ENCODE measurements at places on chromosomes 13 and 19. TPM values are rescaled to one million over a fixed set of nuclear protein-coding genes. Genes with fewer than 3 reads are reported as not detected.
A peak's percentile ranks its signal among the peaks of the same experiment; 100 is the strongest.

DNA sequence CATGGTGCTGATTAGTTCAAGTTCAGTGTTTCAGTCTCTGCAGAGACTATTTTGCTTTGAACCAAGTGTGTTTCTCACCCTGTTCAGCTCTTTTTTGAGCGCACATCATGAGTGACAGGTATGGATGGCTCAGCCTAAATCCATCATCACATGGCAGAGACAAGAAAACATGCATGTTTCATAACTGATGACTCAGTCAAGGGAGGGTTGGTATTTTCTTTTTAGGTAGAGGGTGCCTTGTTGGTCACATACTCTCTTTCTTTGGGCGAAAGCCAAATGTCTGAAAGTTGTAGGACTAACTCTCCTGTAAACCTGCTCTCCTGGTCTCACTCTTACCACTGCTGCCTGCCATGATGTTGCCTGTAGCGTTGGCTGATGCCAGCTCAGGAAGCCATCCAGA is 48.1 kb upstream of the RAP2A start:
- H3K27me3 ChIP-seq = no peaks in the 10 kb centered on the region
- H3K27ac ChIP-seq = no peak overlapping the region
- no peaks in the 10 kb centered on the region for H3K4me1 ChIP-seq
- H3K36me3 ChIP-seq = peaks cover 23% of the 10 kb centered on the region

- no peak overlapping the region for H3K4me3 ChIP-seq
- no peaks in the 10 kb centered on the region for H3K27me3 ChIP-seq
- DNase-seq = no peak
- H3K36me3 ChIP-seq = peaks cover 26% of the 10 kb centered on the region
These were observed 7.8 kb downstream of the FIZ1 start for GRCh38 chr19:55591555-55591954.

GRCh38 chr19:824885-825284 is 2.8 kb upstream of the AZU1 start:
- no peak overlapping the region for H3K4me3 ChIP-seq
- H3K27me3 ChIP-seq = no peaks in the 10 kb centered on the region
- peaks cover 2% of the 10 kb centered on the region for H3K4me1 ChIP-seq
- no peak for DNase-seq
- no peaks in the 10 kb centered on the region for H3K36me3 ChIP-seq

The ZNF574 gene
- 19.3 TPM for total RNA-seq

GRCh38 chr13:39655041-39655568 is 357 bp upstream of the COG6 start:
- peaks cover 7% of the 10 kb centered on the region for H3K4me1 ChIP-seq
- H3K27me3 ChIP-seq = no peaks in the 10 kb centered on the region
- no peak for DNase-seq
- H3K4me3 ChIP-seq = peak overlapping the region; percentile 99
- no peaks in the 10 kb centered on the region for H3K36me3 ChIP-seq

GRCh38 chr19:37979547-37980082 is 72.6 kb downstream of the SIPA1L3 start:
- DNase-seq = no peak
- H3K4me3 ChIP-seq = no peak overlapping the region
- H3K27me3 ChIP-seq = no peaks in the 10 kb centered on the region
- peak overlapping the region; percentile 54 for H3K27ac ChIP-seq
- H3K36me3 ChIP-seq = peaks cover 4% of the 10 kb centered on the region

- H3K36me3 ChIP-seq = peaks cover 2% of the 10 kb centered on the region
- no peak overlapping the region for H3K27ac ChIP-seq
- DNase-seq = no peak
- no peak overlapping the region for H3K4me3 ChIP-seq
- no peaks in the 10 kb centered on the region for H3K27me3 ChIP-seq
- H3K4me1 ChIP-seq = peaks cover 8% of the 10 kb centered on the region
These were observed 5.9 kb downstream of the LAMP1 start for GRCh38 chr13:113302986-113303385.

- peaks cover 20% of the 10 kb centered on the region for H3K36me3 ChIP-seq
- no peak overlapping the region for H3K4me3 ChIP-seq
- no peak for DNase-seq
- H3K4me1 ChIP-seq = peaks cover 3% of the 10 kb centered on the region
- peaks cover 6% of the 10 kb centered on the region for H3K27me3 ChIP-seq
These were observed 18.9 kb downstream of the RCBTB1 start for GRCh38 chr13:49566461-49566860.

DNA sequence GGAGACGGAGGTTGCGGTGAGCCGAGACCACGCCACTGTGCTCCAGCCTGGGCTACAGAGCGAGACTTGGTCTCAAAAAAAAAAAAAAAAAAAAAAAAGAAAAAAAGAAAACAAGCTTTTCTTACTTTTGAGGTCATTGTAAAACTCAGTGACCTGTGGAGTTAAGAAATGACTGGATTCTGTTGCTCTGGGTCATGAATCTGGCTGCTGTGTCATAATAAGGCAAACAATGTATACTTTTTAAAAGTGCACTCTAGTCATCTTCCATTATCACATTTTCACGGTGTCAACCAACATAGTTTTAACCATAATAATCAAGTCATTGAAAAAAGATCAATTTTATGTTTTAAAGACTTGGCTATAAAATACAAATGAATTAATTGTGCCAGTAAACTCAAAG is 1186.6 kb downstream of the DIAPH3 start:
- H3K27me3 ChIP-seq = no peaks in the 10 kb centered on the region
- H3K27ac ChIP-seq = no peak overlapping the region
- H3K36me3 ChIP-seq = no peaks in the 10 kb centered on the region
- no peak for DNase-seq
- no peak overlapping the region for H3K4me3 ChIP-seq
- peaks cover 3% of the 10 kb centered on the region for H3K4me1 ChIP-seq

- no peak overlapping the region for H3K4me3 ChIP-seq
- no peak overlapping the region for H3K27ac ChIP-seq
- H3K4me1 ChIP-seq = peaks cover 9% of the 10 kb centered on the region
- no peaks in the 10 kb centered on the region for H3K27me3 ChIP-seq
These were observed 449.7 kb downstream of the IRS2 start for GRCh38 chr13:109336730-109337129.

DNA sequence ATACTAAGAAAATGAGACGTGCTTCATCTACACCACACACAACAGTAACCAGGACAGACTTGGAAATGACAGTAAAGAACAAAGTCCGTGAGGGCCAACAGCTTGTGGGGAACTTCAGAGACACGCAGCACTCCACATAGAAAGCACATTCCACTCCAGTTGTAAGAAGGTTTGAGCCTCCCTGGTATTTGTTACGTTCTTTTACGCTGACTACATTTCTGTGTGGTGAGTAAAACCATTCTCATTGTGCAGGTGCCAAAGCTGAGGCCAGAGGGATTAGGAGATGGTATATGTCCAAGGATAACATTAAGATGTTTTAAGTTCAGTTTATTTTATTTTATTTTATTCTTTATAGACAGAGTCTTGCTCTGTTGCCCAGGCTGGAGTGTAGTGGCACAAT is 1189.9 kb downstream of the UQCRFS1 start:
- DNase-seq = no peak
- no peaks in the 10 kb centered on the region for H3K36me3 ChIP-seq
- H3K27ac ChIP-seq = no peak overlapping the region
- H3K27me3 ChIP-seq = peaks cover 38% of the 10 kb centered on the region

The GJB2 gene
- total RNA-seq = 2.4 TPM

DNA sequence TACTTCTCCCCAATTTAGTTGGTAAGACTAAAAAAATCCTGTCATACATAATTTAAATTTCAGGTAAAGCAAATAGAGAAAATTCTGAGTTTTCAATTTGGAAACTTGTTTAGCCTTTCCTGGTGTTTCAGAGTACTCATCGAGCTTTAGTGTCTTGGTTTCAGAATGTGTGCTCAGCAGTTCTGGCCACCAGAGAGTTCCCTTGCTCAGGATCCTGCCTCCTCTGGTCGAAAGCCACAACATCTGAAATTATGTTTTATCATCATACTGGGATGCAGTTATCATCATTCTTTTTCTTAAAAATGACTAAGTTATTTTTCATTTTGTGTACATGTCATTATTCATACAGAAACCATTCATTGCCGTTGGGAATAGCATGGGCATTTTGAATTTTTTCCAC is 263.2 kb upstream of the SPRY2 start:
- DNase-seq = no peak
- peaks cover 1% of the 10 kb centered on the region for H3K4me1 ChIP-seq
- no peak overlapping the region for H3K4me3 ChIP-seq
- no peak overlapping the region for H3K27ac ChIP-seq

The PPM1N gene
- total RNA-seq = not detected

The ONECUT3 gene
- total RNA-seq = 41.9 TPM

The OR7G1 gene
- total RNA-seq = not detected

- no peaks in the 10 kb centered on the region for H3K36me3 ChIP-seq
- H3K27me3 ChIP-seq = no peaks in the 10 kb centered on the region
- no peaks in the 10 kb centered on the region for H3K4me1 ChIP-seq
- no peak overlapping the region for H3K27ac ChIP-seq
- no peak overlapping the region for H3K4me3 ChIP-seq
These were observed 40.0 kb downstream of the COL4A2 start for GRCh38 chr13:110347088-110347487.

The NPAS1 gene
- 2.2 TPM for total RNA-seq

GRCh38 chr13:104766319-104766718 is 1700.1 kb upstream of the SLC10A2 start:
- H3K36me3 ChIP-seq = no peaks in the 10 kb centered on the region
- H3K27ac ChIP-seq = no peak overlapping the region
- H3K27me3 ChIP-seq = no peaks in the 10 kb centered on the region
- DNase-seq = no peak
- H3K4me3 ChIP-seq = no peak overlapping the region
- H3K4me1 ChIP-seq = no peaks in the 10 kb centered on the region

- H3K4me1 ChIP-seq = peaks cover 7% of the 10 kb centered on the region
- DNase-seq = no peak
- H3K4me3 ChIP-seq = peak overlapping the region; percentile 35
- no peaks in the 10 kb centered on the region for H3K27me3 ChIP-seq
- peaks cover 4% of the 10 kb centered on the region for H3K36me3 ChIP-seq
These were observed 1.9 kb downstream of the CBARP start for GRCh38 chr19:1235625-1236538.

GRCh38 chr19:12733369-12734214 is 892 bp downstream of the TRIR start:
- H3K27ac ChIP-seq = peak overlapping the region; percentile 97
- H3K4me3 ChIP-seq = peak overlapping the region; percentile 93
- no peaks in the 10 kb centered on the region for H3K27me3 ChIP-seq
- H3K36me3 ChIP-seq = peaks cover 13% of the 10 kb centered on the region
- no peak for DNase-seq
- H3K4me1 ChIP-seq = peaks cover 25% of the 10 kb centered on the region

DNA sequence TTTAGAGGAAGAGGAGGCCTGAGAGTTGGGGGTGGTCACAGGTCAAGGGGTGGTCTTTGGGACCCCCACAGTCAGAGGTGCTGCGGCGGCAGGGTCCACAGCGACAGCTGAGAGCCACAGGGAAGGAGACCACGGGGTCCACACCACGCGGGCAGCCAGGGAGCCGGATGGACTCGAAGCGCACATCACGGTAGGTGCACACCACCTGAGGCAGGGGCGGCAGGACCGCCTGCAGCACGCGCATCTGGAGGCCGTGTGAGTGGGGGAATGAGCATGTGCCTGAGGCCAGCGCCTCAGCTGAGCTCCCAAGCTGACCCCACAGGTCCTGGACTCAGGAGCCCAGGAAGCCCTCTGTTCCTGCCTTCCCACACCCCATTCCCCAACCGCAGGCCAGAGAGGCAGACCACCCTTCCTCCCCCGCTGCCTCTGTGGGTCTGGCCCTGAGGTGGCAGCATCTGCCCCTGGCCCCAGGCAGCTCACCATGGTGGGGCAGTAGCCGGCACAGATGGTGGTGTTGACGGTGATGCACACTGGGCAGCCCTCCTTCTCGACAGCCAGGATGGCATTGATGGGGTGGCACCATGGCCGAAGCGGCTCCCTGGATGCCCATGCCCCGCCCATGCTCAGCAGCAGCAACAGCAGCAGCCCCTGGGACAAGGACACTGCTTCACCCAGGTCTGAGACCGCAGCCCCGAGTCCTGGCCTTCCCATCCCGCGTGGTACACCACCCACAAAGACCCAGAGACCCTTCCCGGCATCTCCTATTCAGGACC is 638 bp downstream of the LHB start:
- no peak overlapping the region for H3K4me3 ChIP-seq
- H3K27me3 ChIP-seq = peaks cover 33% of the 10 kb centered on the region
- no peak for DNase-seq

The PCDH8 gene
- 0.42 TPM for total RNA-seq

GRCh38 chr13:110650436-110650835 is 35.1 kb downstream of the NAXD start:
- no peak overlapping the region for H3K27ac ChIP-seq
- H3K4me3 ChIP-seq = no peak overlapping the region

GRCh38 chr19:1273263-1274041 is 1.9 kb upstream of the FAM174C start:
- no peak for DNase-seq
- H3K36me3 ChIP-seq = peaks cover 24% of the 10 kb centered on the region
- H3K27ac ChIP-seq = peak overlapping the region; percentile 88
- peaks cover 3% of the 10 kb centered on the region for H3K27me3 ChIP-seq
- peak overlapping the region; percentile 52 for H3K4me3 ChIP-seq

- H3K27ac ChIP-seq = no peak overlapping the region
- H3K4me1 ChIP-seq = peaks cover 2% of the 10 kb centered on the region
- no peak overlapping the region for H3K4me3 ChIP-seq
- no peaks in the 10 kb centered on the region for H3K27me3 ChIP-seq
- H3K36me3 ChIP-seq = no peaks in the 10 kb centered on the region
- DNase-seq = no peak
These were observed 4.0 kb downstream of the ZBTB7A start for GRCh38 chr19:4062419-4063368.

The SRRM5 gene
- total RNA-seq = 0.79 TPM

The TTC9B gene
- not detected for total RNA-seq

DNA sequence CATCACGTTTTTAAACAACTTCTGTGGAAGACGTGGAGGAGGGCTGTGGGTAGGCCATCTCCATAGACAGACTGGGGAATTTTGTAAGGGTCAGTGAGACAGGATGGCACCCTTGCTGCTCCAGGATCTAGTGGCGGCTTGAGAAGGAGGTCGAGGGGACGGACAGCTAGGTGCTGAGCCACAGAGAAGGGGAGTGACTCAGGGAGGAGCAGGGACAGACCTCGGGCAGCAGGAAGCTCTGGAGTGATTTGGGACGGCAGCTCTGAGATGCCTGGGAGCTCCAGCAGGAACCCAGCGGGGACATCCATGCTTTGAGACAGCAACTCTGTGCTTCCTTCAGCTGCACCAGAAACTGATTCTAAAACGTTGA is 169.1 kb upstream of the SOX1 start:
- H3K27me3 ChIP-seq = peaks cover 66% of the 10 kb centered on the region
- DNase-seq = no peak
- H3K4me3 ChIP-seq = no peak overlapping the region
- H3K4me1 ChIP-seq = peaks cover 9% of the 10 kb centered on the region
- H3K27ac ChIP-seq = no peak overlapping the region
- no peaks in the 10 kb centered on the region for H3K36me3 ChIP-seq

DNA sequence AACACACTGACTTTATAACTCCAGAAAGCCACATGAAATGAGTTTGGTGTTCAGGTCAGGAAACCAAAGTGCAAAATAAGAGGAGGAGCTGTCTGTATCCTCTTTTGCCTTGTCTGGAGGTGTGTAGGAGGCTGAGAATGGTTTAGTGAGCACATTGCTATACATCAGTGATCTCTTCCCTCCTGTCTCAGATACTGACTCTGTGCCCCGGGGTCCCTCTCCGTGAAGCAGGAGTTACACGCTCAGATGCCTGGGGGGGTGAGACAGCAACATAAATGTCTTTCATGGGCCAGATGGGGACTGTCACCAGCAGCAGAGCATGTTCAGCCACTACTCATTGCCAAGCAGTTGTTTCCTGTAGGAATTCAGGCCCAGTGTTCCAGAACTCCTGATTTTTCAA is 285.4 kb downstream of the ATP8A2 start:
- no peak for DNase-seq
- no peak overlapping the region for H3K27ac ChIP-seq
- peaks cover 17% of the 10 kb centered on the region for H3K4me1 ChIP-seq
- no peak overlapping the region for H3K4me3 ChIP-seq

GRCh38 chr13:94795292-94795691 is 82.9 kb upstream of the SOX21 start:
- H3K4me3 ChIP-seq = no peak overlapping the region
- no peaks in the 10 kb centered on the region for H3K36me3 ChIP-seq
- H3K27ac ChIP-seq = no peak overlapping the region
